ENCODE measurements at places on chromosomes 2 and 18.
A peak's percentile ranks its signal among the peaks of the same experiment; 100 is the strongest.

- no peak for DNase-seq
These were observed 56.8 kb upstream of the TTN start for GRCh38 chr2:178863856-178864620.

GRCh38 chr2:10146366-10147005 is 23.9 kb downstream of the RRM2 start:
- DNase-seq, result no peak

- no peak for DNase-seq
These were observed 198.4 kb downstream of the MTX2 start for GRCh38 chr2:176467595-176467994.

GRCh38 chr2:70089220-70089982 is 2.1 kb downstream of the PCBP1 start:
- DNase-seq, result no peak

GRCh38 chr2:40690036-40690435 is 238.1 kb upstream of the SLC8A1 start:
- DNase-seq, result no peak

GRCh38 chr18:46265196-46266156 is 161.3 kb downstream of the HAUS1 start:
- DNase-seq, result no peak

- no peak for DNase-seq
These were observed 36.5 kb upstream of the CDH19 start for GRCh38 chr18:66640431-66640830.

GRCh38 chr2:86305915-86306254 is 31.5 kb downstream of the REEP1 start:
- no peak for DNase-seq

GRCh38 chr18:46917803-46918600 is 600 bp downstream of the KATNAL2 start:
- peak; percentile 87 for DNase-seq

DNA sequence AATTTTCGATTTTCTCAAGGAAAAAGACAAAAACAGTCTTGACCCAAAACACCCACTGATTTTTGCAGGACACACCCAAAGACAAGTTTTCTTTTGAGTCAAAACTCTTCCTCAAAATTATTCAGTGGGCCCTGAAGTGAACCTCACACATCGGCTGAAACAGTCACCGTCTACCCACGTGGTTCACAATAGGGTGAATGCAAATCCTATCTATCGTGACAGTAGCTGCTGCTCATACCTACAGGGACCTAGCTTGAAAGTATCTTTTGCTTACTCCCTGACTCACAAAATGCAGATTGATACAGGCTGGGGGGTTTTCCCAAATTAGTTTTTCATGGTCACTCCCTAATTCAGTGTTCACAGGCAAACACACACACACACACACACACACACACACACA is 10.7 kb upstream of the CD226 start:
- DNase-seq, result no peak

DNA sequence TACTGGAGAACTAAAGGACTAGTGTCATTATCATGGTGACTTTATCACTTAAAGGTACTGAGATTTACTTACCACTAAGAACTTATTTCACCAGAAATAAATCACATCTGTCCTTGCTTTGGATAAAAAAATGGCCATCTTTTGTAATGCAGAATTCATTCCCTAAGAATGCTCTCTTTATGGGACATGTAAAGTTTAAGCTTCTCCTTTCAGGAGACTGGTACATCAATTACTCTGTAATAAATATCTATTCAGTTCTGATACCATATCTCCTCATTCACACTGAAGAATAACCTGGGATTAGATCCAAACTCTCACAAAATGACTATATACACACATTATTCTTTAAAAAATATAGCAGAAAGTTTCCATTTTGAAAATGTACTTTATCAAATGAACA is 24.4 kb downstream of the TMEM163 start:
- no peak for DNase-seq

DNA sequence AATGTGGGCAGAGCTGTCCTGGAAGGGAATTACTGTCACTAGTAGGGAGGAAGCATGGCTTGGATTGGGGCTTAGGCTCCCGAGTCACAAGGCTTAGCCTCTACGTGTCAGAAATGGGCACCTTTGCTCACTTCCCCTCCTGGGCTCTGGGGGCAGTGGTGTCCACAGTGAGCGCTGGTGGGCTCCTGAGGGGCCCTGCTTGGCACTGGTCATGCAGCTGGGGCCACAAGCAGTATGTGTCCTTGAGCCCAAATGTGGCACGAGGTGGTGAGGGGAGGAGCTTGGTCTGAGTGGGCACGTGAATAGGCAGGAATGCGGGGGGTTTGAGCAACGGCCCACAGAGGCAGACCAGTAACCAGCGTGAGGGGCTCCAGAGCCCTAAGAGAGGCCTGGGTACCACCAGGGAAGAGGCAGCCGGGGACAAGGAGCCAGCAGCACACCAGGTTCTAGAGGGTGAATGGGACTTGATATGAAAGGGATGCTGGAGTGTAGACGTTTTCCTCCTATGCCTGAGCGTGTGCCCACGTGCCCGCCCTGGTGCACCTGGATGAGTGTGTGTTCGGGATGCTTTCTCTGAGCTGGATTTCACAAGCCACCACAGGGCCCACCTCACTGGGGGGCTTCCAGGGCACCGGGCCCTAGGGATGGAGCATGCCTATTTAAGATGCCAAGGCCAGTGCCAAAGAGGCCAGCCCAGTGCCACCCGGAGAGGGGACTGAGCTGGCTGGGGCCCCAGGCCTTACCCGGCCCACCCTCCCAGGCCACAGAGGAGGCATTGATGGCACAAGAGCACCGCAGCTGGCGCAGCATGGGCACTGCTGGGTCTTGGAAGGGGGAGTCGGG is 22.8 kb upstream of the PTMA start:
- DNase-seq, result no peak

GRCh38 chr2:3411103-3411502 is 31.6 kb downstream of the TRAPPC12 start:
- DNase-seq, result no peak

DNA sequence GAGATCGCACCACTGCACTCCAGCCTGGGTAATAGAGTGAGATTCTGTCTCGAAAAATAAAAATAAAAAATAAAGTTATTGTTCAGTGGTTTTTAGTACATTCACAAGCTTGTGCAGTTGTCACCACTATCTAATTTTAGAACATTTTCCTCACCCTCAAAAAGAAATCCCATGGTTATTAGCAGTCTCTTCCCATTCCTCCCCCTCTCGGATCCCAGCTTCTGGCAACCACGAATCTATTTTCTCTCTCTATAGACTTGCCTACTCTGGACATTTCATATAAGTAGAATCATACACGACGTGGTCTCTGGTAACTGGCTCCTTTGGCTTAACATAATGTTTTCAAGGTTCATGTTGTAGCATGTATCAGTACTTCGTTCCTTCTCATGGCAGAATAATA is 38.6 kb downstream of the CABLES1 start:
- DNase-seq, result no peak

GRCh38 chr2:69191634-69192033 is 178.7 kb downstream of the ANTXR1 start:
- DNase-seq, result no peak

DNA sequence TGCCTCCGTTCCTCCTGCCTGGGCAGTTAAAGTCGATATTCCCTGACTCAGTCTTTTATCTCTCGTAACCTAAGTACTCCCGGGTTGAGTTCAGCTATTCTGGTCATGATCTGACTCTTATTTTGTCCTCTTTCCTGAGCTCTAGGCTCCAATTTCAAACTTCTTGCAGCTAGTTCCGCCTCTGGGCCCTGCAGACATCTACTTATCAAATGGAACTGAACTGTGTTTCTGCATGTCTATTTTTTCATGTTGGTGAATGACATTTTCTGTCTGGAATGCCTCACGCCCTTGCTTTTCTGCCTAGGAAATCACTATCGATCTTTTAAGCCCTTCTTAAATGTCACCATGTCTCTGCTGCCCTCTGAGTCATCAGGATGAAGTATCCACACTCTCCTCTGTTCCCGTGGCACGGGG is 101.5 kb downstream of the VAPA start:
- DNase-seq, result no peak

DNA sequence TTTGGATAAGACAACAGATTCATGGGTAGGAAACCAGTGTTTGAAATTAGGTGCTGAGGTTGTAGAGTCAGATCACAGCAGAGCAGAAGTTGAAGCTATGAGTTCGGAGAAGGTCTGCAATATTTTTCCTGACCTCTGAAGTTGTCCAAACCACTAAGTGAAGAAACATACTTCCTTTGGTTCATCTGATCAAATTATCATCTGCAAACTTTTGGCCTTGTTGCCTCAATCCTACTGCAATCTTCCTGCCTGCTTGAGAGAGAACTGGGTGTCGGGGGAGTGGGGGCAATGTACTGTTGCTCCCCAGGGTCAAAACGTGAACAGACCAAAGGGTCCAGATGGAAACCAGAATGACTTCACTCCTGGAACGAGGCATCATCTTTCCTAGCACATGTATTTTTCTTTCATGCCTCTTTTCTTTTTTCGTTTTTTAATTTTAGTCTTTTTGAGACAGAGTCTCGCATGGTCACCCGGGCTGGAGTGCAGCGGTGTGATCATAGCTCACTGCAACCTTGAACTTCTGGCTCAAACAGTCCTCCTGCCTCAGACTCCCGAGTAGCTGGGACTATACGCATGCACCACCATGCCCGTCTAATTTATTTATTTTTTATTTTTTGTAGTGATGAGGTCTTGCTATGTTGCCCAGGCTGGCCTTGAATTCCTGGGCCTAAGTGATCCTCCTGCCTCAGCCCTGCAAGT is 42.7 kb downstream of the RAB31 start:
- no peak for DNase-seq

- DNase-seq, result no peak
These were observed 209.9 kb downstream of the TNS1 start for GRCh38 chr2:217792626-217793527.

- peak; percentile 23 for DNase-seq
These were observed 18.5 kb upstream of the TMEM178A start for GRCh38 chr2:39647104-39647765.

All from iPS DF 19.7 (cell line).